ENCODE measurements at places on chromosomes 2 and 18.
A peak's percentile ranks its signal among the peaks of the same experiment; 100 is the strongest.

- DNase-seq: no peak
These were observed 23.4 kb upstream of the TMEM37 start for GRCh38 chr2:119408221-119408619.

- peak; percentile 6 for DNase-seq
These were observed 50.5 kb downstream of the LAMA1 start for GRCh38 chr18:7066965-7067555.

DNA sequence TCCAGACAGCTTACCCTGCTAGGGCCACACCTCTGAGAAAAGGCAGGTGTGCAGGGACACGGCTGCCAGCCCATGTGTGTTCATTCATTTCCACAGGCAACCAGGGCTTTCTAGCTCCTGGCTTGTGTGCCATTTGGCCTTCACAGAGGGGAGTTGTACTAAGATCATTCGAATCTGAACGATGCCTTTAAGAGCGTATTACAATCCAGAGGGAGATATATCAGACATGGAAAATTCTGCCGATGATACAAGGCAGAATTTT is 64.2 kb upstream of the OTOF start:
- no peak for DNase-seq

GRCh38 chr2:23423062-23423872 is 38.3 kb downstream of the KLHL29 start:
- no peak for DNase-seq

- no peak for DNase-seq
These were observed 249.1 kb upstream of the TMEFF2 start for GRCh38 chr2:192443831-192444230.

- DNase-seq: no peak
These were observed 113.0 kb downstream of the RND3 start for GRCh38 chr2:150374492-150374891.

DNA sequence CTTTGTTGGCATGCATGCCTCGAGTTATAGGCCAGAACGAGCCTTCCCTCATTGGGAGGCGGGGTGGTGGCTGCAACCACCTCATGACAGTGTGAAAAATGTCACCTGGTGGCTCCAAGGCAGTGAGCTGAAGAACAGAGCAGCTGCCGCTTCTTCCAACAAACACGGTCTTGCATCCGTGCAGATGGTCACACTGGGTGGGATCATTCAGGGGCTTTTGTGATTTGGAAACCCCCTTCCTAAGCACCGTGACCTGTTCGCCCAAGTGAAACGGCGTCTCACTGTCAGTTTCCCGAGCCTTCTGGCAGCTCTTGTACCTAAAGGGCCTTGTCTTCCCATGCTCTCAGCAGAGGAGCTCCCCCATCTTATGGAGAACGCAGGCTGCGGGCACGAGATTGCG is 159.7 kb downstream of the NAPG start:
- no peak for DNase-seq

- no peak for DNase-seq
These were observed 234.3 kb downstream of the ETAA1 start for GRCh38 chr2:67631483-67631882.

- no peak for DNase-seq
These were observed 94.8 kb downstream of the FTCDNL1 start for GRCh38 chr2:199756211-199756610.

GRCh38 chr18:75109319-75109691 is 99.6 kb downstream of the PTGR3 start:
- no peak for DNase-seq

- DNase-seq: no peak
These were observed 177.8 kb downstream of the EN1 start for GRCh38 chr2:118669654-118670053.

GRCh38 chr18:38948436-38948835 is 1382.8 kb upstream of the CELF4 start:
- DNase-seq: no peak

DNA sequence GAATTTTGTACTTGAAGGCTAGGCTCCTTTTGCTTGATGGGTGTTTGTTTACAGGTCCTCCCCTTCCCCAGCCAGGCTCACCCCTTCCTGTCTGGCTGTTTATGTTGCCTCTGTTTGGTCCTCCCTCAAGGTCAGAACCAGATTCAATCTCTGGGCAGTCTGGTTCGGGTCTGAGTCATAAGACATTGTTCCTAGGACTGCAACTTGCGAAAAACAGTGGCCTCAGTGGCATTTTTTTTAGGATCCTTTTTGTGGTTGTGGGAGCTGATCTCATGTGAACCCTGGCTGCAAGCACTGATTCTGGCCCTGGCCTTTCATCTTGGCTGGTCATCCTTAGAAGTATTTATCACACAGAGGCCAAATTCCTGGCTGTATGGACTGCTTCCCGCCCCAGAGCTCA is 370.4 kb downstream of the CLIP4 start:
- DNase-seq: no peak

DNA sequence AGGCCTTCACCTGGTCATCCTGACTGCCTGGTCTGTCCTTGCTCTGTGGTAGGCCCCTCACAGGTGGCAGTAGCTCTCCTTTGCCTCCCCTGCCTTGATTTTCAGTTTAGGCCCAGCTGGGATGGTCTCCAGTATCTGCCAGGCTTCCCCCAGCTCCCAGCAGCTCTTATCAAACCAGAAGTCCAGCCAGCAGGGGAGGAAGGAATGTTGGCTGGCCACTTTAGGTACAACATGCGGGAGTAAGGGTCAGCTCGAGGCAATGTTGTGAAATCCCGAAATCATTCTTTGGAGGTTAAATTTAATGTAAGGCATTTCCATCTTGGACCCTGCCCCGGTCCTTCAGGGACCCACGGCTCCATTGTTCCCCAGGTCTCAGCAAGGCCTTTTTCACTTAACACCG is 16.8 kb downstream of the ATP6V1C2 start:
- DNase-seq: no peak

- DNase-seq: no peak
These were observed 75.3 kb downstream of the DNMT3A start for GRCh38 chr2:25266399-25266798.

- DNase-seq: peak; percentile 79
These were observed 1.8 kb upstream of the BCL11A start for GRCh38 chr2:60555066-60555782.

GRCh38 chr2:197515315-197515738 is 539 bp upstream of the MOB4 start:
- peak; percentile 14 for DNase-seq

GRCh38 chr2:217471319-217471718 is 531.5 kb downstream of the TNS1 start:
- DNase-seq: peak; percentile 19

GRCh38 chr2:199462956-199463692 is 5.4 kb upstream of the SATB2 start:
- DNase-seq: peak; percentile 48

GRCh38 chr2:161754379-161754778 is 130.2 kb downstream of the SLC4A10 start:
- DNase-seq: no peak

- DNase-seq: peak; percentile 62
These were observed 401.0 kb downstream of the IRS1 start for GRCh38 chr2:226398580-226398979.

GRCh38 chr2:105827351-105828096 is 82.8 kb downstream of the NCK2 start:
- no peak for DNase-seq

GRCh38 chr2:146764301-146764700 is 1080.5 kb upstream of the ACVR2A start:
- DNase-seq: no peak

DNA sequence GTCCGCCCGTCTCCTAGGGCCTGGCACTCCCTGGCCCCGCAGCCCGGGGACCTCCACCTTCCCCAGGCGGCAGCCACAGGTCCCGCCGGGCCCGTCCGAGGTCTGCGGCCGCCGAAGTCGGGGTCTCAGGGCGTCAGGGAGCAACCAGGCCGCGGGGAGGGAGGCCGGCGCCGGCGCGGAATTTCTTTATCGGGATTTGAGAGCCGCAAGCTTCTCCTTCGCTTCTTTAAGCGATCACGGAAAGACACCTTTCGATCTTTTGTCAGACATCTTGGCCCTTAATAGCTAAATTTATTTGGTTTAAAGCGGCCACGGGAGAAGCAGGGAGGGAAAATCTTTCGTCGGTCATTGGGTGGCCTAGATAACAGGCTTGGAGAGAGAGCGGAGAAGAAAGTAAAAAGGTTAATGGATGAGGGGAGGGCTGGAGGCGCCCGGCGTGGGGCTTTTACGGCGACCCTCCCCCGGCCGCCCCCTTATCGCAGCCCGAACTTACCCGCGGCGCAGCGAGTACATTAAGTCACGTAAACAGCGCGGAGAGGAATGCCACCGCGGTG is 4.3 kb upstream of the GATA6 start:
- DNase-seq: peak; percentile 33

DNA sequence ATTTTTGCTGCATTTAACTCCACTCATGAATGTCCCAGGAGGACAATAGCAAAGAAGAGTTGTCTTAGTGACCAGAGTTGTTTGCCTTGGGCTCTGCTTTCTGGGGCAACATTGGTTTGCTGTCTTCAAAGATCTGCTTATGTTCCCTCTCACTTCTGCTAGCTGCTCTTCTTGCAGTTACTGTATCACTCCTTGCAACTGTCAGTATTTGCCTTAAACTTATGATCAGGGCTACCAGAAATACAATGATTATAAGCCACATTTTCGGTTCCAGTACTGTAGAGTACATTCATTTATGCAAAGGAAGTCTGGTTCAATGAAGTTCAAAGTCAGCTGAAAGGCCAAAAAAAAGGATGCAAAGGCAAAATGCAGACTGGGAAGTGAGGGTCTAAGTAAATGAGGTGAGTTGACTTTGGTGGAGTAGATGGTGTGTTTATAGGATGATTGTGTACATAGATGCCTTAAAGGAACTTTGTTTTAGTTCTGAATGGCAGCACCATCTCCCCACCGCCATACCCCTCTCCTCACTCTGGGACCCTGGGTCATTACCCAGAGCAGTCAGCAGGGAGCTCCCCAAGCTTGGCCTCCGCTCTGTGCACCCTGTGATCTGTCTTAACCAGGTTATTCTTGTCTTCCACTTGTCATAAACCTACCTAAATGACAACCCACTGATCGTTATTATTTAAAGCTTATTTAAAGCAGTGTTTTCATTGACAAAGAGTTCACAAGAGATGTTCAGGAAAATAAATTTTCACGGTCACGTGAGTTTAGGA is 236.0 kb downstream of the DOK6 start:
- DNase-seq: no peak

- DNase-seq: peak; percentile 88
These were observed 378.6 kb upstream of the CWC22 start for GRCh38 chr2:180385601-180386201.

GRCh38 chr2:65059071-65059470 is 2.9 kb downstream of the CEP68 start:
- DNase-seq: no peak

DNA sequence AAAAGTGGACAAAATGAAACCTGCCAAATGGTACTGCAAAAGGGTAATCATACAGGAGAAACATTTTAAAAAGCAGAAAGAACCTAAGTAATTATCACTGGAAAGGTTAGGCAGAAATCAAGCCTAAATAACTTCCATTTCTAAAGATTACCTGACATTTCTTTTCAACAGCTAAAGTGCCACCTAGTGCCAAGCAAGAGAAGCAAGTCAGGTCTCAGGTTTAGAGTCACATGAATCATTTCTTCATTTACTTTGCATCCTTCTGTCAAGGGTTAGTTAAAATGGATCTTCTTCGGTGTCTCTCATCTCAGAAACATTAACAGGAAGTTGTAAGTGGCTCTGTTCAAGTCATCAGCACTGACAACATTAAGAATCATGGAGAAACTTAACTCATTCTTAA is 90.3 kb downstream of the AKAIN1 start:
- no peak for DNase-seq

DNA sequence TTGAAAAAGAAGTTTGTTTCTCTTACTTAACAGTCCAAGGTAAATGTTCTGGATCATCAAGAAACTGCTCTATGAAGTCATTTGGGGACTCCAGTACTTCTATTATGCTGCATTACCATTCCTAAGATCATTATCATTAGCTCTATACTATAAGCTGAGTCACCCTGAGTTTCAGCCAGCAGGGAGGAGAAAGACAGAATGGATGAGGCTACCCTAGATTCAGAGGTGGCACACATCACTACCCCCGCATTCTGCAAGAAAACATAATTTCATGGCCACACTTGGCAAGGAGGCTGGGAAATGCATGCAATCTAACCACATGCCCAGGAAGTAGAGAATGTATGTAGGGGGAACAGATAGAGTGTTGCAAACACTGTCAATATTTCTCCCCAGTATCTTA is 16.6 kb upstream of the LNPK start:
- peak; percentile 6 for DNase-seq

DNA sequence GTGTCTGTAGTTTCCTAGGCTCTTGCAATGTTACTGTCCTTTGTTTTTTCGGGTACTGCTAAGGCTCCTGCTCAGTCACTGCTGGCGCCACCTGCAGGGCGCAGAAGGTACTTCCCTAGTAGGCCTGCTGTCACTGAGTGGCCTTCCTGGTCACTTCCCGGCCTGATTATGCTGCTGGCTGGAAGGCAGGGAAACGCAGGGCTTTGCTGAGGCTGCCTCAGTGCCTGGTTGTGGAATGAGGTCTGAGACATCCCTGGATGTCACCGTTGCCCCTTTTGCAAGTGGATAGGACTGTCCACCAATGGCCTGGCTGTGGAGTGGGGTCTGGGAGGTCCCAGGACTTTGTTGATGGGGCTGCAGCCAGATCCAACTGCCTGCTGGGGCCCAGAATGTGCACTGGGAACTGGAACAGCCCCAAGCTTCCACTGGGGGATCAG is 13.1 kb downstream of the DAW1 start:
- peak; percentile 80 for DNase-seq

GRCh38 chr2:222693837-222694236 is 22.4 kb downstream of the MOGAT1 start:
- DNase-seq: peak; percentile 26

- DNase-seq: no peak
These were observed 287.8 kb upstream of the FN1 start for GRCh38 chr2:215723631-215724011.

GRCh38 chr2:12317814-12318426 is 398.8 kb upstream of the TRIB2 start:
- DNase-seq: peak; percentile 83

GRCh38 chr18:57581301-57581934 is 5.1 kb downstream of the FECH start:
- no peak for DNase-seq

DNA sequence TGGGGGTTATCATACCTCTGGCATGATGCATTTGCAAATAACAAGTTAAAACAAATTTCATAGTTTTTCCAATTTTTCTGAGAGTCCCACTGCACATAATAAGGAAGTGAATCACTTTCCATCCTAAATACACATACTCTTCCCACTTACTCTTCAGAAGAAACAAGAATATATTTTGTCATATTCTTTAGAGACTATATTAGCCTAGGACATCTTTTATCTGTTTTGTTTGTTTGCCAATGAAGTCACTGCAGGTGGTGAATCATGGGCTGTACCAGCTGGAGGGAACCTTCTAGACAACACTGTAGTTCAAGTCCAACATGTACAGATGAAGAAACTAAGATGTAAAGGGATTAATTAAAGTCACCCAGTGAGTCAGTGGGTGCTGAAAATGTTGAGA is 116.8 kb downstream of the XIRP2 start:
- DNase-seq: no peak

- DNase-seq: no peak
These were observed 70.7 kb downstream of the MYOM1 start for GRCh38 chr18:3148930-3149535.

DNA sequence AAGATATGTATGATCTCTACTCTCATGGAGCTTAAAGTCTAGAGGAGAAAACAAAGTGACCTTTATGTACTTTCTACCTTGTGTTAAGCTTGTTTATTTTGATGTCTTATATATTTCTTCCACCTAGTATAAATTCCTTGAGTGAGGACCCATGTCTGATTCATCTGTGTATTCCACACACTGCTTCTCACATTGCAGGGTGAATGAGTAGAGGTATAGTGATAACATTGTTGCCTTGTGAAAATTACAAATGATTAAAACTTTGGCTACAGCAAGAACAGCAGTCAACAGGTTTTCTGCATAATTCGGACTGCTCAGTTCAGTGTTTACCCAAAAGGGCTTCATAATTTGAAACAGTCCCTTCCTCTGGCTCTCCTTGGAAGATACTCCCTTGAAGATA is 36.3 kb downstream of the AOX1 start:
- DNase-seq: no peak

Measured in cardiac muscle cell (in vitro differentiated cells and primary cell).